ENCODE measurements at places on chromosomes 4 and X.

DNA sequence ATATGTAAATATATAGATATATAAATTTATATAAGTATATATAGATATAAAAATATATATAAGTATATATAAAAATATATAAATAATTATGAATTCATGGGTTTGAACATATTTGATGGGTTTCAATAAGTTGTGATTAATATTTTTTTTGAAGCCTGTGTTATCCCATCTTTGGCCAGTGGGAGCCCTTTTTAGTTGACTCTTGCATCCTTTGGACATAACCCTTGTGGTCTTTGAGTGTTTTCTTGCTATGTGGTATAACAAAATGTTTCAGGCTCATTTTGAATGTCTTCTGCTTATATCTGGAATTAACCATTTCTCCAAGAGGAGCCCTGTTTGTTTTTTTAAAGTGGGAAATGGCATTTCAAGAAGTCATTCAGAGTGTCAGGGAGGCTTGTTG, 15.2 kb downstream of the SNX25 start:
- DNase-seq, result no peak

GRCh38 chr4:129598582-129598981, 502.6 kb downstream of the C4orf33 start:
- no peak for DNase-seq

GRCh38 chr4:52311464-52312125, 260.5 kb downstream of the SPATA18 start:
- DNase-seq, result no peak

GRCh38 chr4:66351761-66352160, 681.5 kb upstream of the EPHA5 start:
- no peak for DNase-seq

DNA sequence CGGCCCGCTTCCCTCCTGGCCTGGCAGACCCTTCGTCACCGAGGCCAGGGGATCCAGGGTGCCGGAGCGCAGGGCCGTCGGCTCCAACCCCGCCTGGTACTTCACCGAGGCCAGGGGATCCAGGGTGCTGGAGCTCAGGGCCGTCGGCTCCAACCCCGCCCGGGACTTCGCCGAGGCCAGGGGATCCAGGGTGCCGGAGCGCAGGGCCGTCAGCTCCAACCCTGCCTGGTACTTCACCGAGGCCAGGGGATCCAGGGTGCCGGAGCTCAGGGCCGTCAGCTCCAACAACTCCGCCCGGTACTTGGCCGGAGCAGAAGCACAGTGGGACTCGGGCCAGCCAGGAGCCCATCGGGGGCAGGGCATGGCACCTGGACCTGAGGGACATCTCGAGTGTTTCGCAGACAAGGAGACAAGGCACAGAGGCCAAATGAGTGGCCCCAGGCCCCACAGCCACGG, 85.1 kb downstream of the FAM53A start:
- no peak for DNase-seq
